ENCODE measurements at places on chromosomes 3 and 15. TPM values are rescaled to one million over a fixed set of nuclear protein-coding genes. Genes with fewer than 3 reads are reported as not detected.

- H3K4me3 ChIP-seq = no peak overlapping the region
- H3K27ac ChIP-seq = no peak overlapping the region
- H3K4me1 ChIP-seq = no peaks in the 10 kb centered on the region
Observed at GRCh38 chr3:53921296-53921695, 29.6 kb upstream of the SELENOK start.

DNA sequence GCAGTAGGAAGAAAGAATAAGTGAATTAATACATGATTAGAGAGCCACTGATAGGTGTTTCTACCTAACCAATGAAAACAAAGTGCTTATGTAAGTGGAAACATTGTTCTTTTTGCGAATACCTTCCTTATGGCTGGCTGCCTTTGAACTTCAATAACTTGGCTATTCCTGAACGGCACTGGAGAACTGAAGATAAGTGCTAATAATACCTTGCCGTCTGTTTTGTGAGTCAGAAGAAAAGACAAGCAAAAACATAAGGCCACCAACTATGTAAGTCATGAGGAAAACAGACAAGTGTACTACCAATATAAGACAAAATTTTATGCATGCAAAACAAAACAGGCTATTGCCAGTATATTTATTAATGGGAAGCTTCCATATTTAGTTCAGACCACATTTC is 160.6 kb downstream of the SUCLG2 start:
- no peaks in the 10 kb centered on the region for H3K27me3 ChIP-seq
- H3K4me3 ChIP-seq = no peak overlapping the region
- no peak for DNase-seq
- no peaks in the 10 kb centered on the region for H3K4me1 ChIP-seq

DNA sequence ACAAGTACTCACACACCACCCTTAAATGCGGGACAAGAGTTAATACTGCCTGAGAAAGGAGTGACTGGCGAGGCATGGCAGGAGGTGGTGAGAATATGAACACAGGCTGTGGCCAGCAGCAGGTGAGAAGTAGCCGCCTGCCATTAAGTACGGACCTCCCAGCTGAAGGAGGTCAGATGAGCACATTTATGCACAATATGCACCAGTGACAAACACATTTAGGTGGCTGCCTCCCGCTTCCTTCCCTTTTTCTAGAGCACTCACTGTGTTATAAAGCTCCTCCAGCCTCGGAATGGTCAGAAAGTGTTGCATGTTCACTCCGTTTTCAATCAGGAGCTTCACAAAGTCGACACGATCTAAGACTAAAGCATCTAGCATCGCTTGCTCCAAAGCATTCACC is 52.4 kb downstream of the TRPM1 start:
- no peaks in the 10 kb centered on the region for H3K27me3 ChIP-seq
- H3K36me3 ChIP-seq = no peaks in the 10 kb centered on the region
- H3K4me1 ChIP-seq = no peaks in the 10 kb centered on the region

DNA sequence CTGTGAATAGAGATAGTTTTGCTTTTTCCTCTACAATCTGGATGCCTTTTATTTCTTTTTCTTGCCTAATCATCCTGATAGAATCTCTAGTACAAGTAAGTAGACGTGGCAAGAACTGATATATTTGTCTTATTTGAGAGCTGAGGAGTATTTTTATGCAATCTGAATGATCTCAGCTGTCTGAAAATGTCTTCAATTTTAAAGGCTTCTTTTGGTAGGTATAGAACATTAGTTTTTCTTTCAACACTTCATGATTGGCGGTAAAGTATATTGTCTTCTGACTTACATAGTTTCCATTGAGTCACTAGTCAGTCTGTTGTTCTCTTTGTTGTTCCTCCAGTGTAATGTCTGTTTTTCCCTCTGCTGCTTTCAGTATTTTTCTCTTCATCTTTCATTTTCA is 31.3 kb downstream of the MGA start:
- H3K4me3 ChIP-seq = no peak overlapping the region
- H3K36me3 ChIP-seq = no peaks in the 10 kb centered on the region
- H3K27me3 ChIP-seq = no peaks in the 10 kb centered on the region
- no peak for DNase-seq

- DNase-seq = no peak
- H3K4me1 ChIP-seq = no peaks in the 10 kb centered on the region
- no peaks in the 10 kb centered on the region for H3K36me3 ChIP-seq
- H3K27ac ChIP-seq = no peak overlapping the region
- H3K27me3 ChIP-seq = no peaks in the 10 kb centered on the region
Observed at GRCh38 chr15:44183363-44183762, 11.7 kb downstream of the FRMD5 start.

DNA sequence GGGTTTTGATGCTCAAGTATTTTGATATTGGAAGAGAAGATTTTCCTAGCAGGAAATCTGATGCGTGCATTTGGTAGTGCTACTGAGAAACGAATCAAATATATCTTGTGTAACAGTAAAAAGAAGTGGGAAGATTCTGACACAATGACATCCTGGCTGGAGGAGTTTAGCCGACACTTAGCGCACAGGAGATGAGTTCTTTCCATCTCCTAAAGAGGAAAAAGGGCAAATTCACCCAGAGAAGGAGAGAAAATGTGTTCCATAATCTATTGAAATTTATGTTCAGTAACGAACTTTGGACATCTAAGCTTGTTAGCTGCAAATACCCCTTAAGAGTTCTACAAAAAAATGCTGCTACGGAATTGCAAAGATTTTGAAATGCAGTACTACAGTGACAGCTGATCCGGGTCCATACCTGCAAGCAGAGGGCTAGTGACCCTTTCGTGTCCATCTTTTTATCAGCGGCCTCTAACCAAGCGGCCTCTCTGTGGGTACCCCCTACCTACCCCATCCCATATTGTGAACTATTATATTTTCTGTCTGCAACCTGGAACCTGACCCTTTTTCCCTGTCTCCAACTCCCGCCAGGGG is 971 bp downstream of the CPOX start:
- no peaks in the 10 kb centered on the region for H3K36me3 ChIP-seq
- H3K4me3 ChIP-seq = no peak overlapping the region
- DNase-seq = no peak
- peaks cover 7% of the 10 kb centered on the region for H3K4me1 ChIP-seq
- H3K27ac ChIP-seq = peak overlapping the region; percentile 72

DNA sequence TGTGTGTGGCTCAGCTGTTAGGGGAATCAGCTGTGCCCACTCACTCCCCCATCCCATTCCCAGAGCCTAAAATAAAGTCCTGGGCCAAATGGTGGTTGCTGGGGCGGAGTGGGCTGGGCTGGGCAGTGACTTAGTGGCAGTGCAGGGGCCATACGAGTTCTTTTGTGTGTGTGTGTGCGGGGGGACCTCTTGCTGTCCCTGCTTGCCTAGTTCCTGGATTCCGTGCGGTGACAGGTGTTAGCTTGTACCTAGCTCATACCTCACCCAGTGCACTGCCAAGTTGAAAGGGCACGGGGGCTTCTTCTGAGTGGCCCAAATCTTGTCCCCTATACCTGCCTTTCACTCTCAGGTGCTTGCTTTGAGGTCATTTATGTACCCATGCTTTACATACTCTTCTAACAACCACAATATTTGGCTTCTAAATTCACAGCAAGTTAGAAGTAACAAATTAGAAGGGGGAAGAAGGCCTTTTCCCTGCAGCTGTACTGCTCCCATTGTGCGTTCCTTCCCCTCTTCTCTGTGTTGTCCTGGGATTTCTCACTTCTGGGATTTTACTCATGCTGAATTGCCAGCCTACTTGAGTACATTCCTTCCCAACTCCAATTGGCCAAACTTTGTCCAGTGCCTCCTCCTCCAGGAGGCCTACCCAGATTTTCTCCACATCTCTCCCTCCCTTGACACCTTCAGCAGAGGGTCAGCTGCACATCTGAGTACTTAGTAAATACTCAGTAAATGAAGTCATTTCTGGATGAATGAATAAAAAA is 66.3 kb upstream of the POLG start:
- H3K27ac ChIP-seq = no peak overlapping the region
- no peaks in the 10 kb centered on the region for H3K36me3 ChIP-seq
- H3K27me3 ChIP-seq = peaks cover 37% of the 10 kb centered on the region

- no peak overlapping the region for H3K27ac ChIP-seq
- no peak overlapping the region for H3K4me3 ChIP-seq
- H3K27me3 ChIP-seq = no peaks in the 10 kb centered on the region
Observed at GRCh38 chr15:37038716-37039106, 61.6 kb downstream of the MEIS2 start.

- no peak overlapping the region for H3K27ac ChIP-seq
- H3K4me1 ChIP-seq = no peaks in the 10 kb centered on the region
- H3K36me3 ChIP-seq = no peaks in the 10 kb centered on the region
- no peak overlapping the region for H3K4me3 ChIP-seq
- no peak for DNase-seq
- H3K27me3 ChIP-seq = no peaks in the 10 kb centered on the region
Observed at GRCh38 chr3:79161941-79162340, 605.9 kb downstream of the ROBO1 start.

- H3K36me3 ChIP-seq = no peaks in the 10 kb centered on the region
- DNase-seq = no peak
Observed at GRCh38 chr3:12751571-12751970, 7.5 kb downstream of the TMEM40 start.

- no peak for DNase-seq
- no peak overlapping the region for H3K4me3 ChIP-seq
- no peaks in the 10 kb centered on the region for H3K27me3 ChIP-seq
Observed at GRCh38 chr15:85598718-85599398, 195.9 kb downstream of the KLHL25 start.

DNA sequence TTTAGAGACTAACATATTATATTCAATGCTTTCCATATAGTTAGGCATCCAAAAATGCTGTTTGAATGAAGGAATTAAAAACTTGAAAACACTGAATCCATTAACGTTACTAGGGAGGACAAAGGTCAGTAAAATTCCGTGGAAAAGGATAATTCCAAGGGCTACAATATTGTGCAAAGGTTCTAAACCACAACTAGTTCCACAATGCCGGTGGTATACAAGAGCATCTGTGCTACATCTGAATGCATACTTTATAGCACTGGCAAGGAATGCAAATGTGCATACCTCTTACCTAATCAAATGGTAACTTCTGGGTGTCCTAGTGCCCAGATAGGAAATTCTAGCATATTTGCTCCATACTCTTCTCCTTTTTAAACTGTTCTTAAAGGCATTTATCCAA is 2.2 kb downstream of the ICE2 start:
- no peaks in the 10 kb centered on the region for H3K36me3 ChIP-seq
- H3K27ac ChIP-seq = peak overlapping the region; percentile 98
- peaks cover 39% of the 10 kb centered on the region for H3K4me1 ChIP-seq
- no peak for DNase-seq

DNA sequence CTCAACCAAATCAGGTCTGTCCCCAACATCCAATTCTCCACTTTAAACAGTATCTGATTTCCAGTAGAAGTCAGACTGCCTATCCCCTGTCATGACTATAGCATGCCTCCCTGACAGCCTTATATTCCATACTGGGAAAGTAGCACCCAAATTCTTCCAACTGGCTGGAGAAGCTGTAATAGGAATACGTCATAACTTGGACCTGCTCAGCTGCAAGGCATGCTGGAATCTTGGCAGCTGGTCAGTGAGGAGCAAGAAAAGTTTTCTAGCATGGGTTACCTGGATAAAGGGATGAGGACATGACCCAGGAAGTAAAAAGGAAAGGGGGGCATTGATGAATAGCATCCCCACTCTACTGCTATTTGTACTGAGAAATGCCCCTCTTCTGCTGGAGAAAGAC is 8.9 kb downstream of the SEMA5B start:
- no peak overlapping the region for H3K27ac ChIP-seq
- H3K27me3 ChIP-seq = no peaks in the 10 kb centered on the region
- no peak overlapping the region for H3K4me3 ChIP-seq
- H3K36me3 ChIP-seq = no peaks in the 10 kb centered on the region
- DNase-seq = no peak

Gene WDR48
- total RNA-seq = 49.8 TPM

Gene TMCO5A
- total RNA-seq = not detected

Gene FOXB1
- not detected for total RNA-seq

Gene NPAP1
- 1.8 TPM for total RNA-seq

Gene TFG
- total RNA-seq = 138 TPM

Gene WDR72
- total RNA-seq = 93.5 TPM

Gene PLA2G4B
- total RNA-seq = 6.2 TPM

Gene SAXO2
- total RNA-seq = 0.81 TPM
